ENCODE measurements at places on chromosomes 4 and X.

GRCh38 chrX:74280759-74281158 is 23.2 kb upstream of the ZCCHC13 start:
- no peak for DNase-seq

GRCh38 chr4:156805696-156806095 is 165.9 kb downstream of the PDGFC start:
- DNase-seq: no peak

GRCh38 chrX:30973784-30974427 is 84.9 kb upstream of the TAB3 start:
- DNase-seq: no peak

GRCh38 chr4:87068583-87069021 is 133.8 kb downstream of the AFF1 start:
- no peak for DNase-seq

DNA sequence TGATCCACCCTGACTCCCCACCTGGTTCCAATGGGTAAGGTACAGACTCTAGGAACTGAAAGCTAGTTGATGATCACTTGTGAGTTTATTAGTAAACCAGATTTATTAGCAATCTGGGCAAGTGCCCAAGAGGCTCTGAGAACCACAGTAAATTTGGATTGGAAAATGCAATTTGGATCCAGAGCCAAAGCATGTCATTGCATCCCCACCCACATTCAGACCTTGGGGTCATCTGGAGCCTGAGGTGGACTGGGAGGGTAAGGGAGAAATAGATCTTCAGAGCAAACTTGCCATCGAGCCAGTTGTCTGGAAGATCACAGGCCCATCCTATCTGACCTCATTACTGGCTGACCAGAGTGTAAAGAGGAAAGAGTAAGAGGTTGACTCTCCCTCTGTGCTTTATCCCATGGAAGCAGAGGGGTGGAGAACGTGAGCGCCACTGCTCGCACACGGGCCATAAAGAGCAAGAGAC is 78.7 kb upstream of the RASGEF1B start:
- DNase-seq: no peak

DNA sequence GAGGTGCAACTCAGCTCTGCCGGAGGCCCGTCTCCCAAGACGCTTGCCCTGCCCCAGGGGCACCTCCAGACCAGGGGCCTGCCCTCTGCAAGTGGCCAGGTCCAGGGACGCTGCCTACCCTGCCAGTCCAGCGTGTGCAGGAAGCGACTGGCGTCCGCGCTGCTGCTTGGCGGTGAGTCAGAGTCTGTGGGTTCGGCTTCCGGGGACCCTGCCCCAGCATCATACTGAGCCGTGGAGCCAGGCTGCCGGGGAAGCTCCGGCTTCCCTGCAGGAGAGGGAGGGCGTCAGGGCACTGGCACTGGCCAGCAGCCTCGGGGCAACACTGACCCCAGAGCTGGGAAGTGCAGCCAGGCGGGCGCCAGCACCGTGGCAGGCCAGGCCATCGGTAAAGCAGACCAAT is 42.5 kb upstream of the CPLX1 start:
- no peak for DNase-seq

DNA sequence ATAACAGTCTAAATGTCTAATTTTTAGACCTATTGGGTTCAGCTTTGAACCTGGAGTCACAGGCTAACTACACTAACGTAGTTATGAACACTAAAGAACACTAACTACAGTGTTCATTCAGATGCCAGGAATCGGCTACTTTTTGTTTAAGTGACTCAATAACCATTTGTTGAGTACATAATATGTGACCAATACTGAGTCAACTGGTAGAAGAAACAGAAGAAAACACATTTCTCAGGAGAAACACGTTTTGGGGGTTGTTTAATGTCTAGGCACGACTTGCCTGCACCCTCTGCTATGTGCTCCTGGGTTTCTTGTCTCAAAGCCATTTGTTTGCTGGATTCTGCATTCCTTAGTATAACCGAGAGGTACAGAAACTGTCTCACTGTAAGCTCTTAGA is 18.6 kb upstream of the CLNK start:
- no peak for DNase-seq

DNA sequence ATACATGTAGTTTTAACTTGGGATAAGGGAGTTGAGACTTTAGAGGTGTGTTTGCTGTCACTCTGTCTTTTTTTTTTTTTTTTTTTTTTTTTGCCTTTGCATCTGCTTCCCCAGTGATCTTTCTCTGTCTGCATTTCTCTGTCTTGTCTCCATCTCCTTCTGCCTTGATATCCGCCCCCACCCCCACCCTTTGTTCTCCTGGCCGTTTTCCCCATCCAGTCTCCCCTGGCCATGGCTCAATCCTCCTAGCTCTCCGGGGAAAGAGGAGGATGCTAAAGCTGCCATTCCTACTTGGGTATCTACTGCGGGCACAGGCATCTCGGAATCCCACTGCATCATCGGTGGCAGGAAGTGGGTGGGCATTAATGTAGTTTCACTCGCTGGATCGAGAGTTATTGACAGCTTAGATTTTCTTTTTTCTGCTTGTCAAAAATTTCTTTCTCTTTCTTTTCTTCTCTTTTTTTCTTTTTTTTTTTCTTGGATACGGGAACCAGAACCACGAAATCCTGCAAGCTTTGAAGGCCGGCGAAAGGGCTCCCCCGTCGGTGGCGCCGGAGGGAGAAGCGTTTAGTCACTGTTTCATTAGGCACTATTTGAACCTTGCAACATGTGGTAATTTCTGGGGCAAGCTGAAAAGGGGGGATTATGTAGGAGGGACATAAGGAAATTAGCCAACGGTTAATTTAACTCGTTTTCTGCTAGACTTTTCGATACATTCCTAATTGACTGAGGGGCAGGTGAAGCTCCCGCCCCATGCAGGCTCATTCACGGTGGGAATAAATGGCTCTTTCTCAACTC is 8.2 kb downstream of the GSX2 start:
- DNase-seq: no peak

DNA sequence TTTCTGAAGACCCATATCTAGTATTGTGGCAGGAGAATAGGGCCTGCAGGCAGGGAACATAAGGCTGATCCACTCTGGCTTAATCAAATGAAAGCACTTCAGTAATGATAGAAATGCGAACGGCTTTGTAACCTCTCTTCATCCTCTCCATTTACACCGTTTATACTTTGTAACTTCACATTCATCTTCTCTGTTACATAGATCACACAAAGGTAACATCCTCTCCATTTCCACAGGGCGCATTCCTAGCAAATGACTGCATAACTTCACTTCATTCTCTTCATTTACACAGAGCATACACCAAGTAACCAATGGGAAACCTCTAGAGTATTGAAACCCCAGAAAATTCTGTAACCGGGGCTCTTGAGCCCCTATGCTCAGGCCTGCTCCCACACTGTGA is 65.5 kb upstream of the SLC34A2 start:
- no peak for DNase-seq

- peak; percentile 90 for DNase-seq
Measured at GRCh38 chr4:14726877-14727361, 275.4 kb upstream of the CPEB2 start.

GRCh38 chr4:98784947-98785706 is 126.7 kb upstream of the TSPAN5 start:
- DNase-seq: no peak

DNA sequence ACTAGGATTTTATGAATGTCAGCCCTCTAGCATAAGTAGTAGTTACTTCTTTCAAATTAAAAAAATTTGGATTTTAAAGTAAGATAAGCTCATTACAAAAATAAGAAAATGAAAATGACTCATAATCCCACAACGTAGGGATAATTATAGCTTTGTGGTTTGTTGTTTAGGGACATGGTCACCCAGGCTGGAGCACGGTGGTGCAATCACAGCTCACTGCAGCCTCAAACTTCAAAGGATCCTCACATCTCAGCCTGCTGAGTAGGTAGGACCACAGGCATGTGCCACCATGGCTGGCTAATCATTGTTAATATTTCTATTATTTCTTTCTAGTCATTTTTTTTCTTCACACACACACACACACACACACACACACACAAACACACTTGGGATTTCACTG is 57.6 kb downstream of the PLAC1 start:
- no peak for DNase-seq

- no peak for DNase-seq
Measured at GRCh38 chr4:65670020-65670330, 314 bp downstream of the EPHA5 start.

DNA sequence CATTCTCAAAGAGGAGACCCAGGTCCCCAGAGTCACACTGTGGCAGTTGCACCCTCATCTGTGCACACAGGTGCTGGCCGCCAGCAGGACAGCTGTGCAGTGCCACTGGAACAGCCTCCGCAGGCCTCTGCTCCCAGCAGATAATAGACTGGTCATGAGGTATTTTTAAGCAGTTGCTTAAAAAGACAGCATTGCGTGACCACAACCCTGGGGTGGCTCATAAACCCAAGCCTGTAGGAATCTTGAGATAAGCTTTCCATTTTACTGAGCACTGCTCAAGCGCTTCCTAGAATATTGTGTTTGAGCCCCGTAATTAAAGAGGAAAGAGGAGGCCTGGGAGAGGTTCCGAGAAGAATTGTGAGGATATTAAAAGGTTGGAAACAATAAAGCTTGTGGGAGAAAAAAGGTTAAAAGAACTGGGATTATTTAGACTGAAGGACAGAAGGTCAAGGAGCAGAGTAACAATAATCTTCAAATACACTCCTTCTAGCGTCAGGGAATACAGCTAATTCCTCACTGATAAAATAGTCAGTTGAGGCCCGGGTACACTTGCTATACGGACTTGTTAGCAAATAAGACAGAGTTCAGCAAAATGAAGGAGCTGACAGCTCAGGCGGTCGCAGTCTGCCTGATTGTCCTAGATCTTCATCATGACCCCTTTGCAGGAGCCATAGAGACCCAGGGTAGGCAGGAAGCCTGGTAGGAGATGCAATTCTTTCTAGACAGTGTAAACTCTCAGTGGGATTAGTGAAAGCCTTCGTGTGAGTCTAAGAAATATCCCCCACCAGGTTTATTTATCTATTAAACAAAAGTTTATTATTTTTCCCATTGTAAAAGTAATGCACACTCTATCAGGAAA is 86.2 kb upstream of the KIT start:
- no peak for DNase-seq

DNA sequence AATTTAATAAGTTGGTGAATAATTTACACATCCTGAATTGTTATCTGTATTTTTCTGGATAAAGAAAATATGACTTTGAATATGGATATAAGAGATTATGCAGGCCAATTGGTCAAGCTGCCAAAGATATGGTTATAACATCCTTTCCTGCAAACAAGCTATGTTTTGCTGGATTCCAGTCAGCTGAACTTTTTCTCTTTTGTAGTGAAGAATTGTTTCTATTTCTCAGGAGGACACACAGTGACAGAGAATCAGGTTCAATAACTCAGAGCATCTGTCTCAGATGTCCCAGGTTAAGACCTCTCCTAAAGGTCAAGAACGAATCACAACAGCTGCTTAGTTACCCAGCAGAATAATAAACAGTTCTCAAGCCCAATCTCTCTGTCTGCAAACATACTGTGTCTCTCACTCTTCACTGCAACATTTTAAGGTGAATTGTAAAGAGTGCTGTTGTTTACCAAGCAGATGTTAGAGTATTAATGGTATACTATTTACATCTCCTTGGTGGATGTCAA is 189.5 kb upstream of the ANKRD50 start:
- DNase-seq: no peak

DNA sequence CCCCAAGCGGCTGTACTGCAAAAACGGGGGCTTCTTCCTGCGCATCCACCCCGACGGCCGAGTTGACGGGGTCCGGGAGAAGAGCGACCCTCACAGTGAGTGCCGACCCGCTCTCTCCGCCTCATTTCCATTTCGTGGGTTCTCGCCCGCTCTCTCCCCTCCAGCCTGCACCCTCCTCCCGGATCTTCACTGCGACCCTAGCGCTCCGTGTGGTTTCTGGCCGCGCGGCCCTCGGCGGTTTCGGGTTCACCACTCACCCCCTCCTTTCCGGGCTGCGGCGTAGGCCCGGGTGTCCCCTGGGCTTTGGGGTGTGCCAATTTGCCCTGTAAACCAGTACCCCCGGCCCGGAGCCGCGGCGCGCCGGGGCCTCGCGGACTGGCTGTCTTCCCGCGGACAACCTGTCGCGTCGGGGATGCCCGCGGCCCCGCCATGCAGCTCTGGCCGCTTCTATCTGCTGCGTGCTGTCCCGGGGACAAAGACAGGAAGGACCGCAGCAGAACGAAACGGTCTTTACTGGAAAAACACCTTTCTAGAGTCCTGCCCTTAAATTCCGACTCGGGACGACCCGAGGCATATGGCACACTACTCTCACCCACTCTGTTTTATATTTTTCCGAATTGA is 737 bp downstream of the FGF2 start:
- no peak for DNase-seq

- no peak for DNase-seq
Measured at GRCh38 chr4:152197211-152197610, 338.7 kb downstream of the FBXW7 start.

GRCh38 chr4:188552741-188553275 is 413.6 kb downstream of the TRIML1 start:
- DNase-seq: no peak

- no peak for DNase-seq
Measured at GRCh38 chr4:7323872-7324650, 110.7 kb downstream of the PSAPL1 start.

DNA sequence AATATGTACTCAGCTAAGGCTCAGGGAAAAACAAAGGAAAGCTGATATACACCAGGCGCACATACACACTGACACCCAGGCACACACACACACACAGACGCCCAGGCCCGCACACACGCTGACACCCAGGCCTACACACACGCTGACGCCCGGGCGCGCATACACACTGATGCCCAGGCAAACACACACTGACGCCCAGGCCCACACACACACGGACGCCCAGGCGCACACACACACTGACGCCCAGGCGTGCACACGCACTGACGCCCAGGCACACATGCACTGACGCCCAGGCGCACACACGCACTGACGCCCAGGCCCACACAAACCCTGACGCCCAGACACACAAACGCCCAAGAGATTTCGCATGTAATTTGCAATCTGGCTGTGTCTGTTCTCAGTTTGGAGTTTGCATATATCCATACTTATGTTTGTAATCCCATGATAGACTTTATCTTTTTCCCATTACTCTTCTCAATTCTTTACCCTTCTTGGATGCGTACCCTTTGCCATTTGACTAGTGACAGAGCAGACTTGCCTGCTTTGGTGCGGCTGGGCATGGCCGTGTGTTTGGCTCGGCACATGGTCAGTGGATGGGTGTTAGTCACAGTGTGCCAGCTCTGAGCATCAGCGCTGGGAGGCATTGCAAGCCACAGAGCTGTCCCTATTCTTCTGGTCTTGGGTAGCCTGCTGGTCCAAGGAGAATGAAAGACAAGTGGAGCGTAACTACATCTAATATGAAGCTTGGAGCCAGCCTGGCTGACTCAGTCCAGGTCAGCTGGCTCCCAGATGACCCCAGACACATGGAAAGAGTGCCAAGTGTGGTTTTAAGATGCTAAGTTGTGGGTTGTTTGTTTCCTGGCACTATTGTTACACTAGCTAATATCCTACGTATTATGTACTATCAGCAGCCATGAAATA is 632.4 kb upstream of the ZFP42 start:
- no peak for DNase-seq

GRCh38 chrX:104270916-104271512 is 16.3 kb upstream of the ESX1 start:
- DNase-seq: no peak

DNA sequence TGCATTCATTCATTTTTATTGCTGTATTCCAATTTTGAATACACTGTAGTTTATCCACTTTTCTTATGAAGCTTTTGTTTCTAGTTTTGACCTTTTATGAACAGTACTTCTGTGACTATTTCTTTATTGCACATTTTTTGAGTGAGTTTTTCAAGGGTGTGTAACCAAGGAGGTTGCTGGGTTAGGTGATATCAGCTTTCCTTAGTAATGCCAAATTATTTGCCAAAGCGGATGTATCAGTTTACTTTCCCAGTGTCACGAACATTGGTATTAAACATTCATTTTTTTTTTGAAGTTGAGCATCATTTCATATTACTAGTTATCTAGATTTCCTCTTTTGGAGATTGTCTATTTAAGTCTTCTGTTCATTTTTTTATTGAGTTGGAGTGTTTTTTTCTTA is 32.9 kb downstream of the STIM2 start:
- DNase-seq: no peak
